ENCODE measurements at places on chromosomes 1 and 21. TPM values are rescaled to one million over a fixed set of nuclear protein-coding genes. Genes with fewer than 3 reads are reported as not detected.

Gene UBE2U
- not detected for total RNA-seq

Gene MRPL9
- 111 TPM for total RNA-seq

Gene LEMD1
- 0.78 TPM for total RNA-seq

Gene C1orf94
- not detected for total RNA-seq

Gene ARHGAP30
- total RNA-seq, result 281 TPM

Gene C1orf21
- total RNA-seq, result 5.1 TPM

Gene ENSA
- 208 TPM for total RNA-seq

Gene RNU1-2
- total RNA-seq, result 1,730 TPM

Gene SPRR2A
- not detected for total RNA-seq

Gene MAGOH
- 85.2 TPM for total RNA-seq

Gene AKNAD1
- total RNA-seq, result not detected

Gene TMEM51
- total RNA-seq, result 0.23 TPM

Gene PEX10
- total RNA-seq, result 10.3 TPM

Gene ATP1A4
- total RNA-seq, result not detected

Gene SLC30A10
- total RNA-seq, result not detected

Gene ARMH1
- total RNA-seq, result 80.0 TPM

Gene DMRTA2
- not detected for total RNA-seq

Gene MAN1C1
- 17.9 TPM for total RNA-seq

Gene C1orf116
- total RNA-seq, result not detected

Gene RAP1GAP
- total RNA-seq, result 0.13 TPM

Gene KCNH1
- total RNA-seq, result not detected

Gene BCL10
- 27.0 TPM for total RNA-seq

Gene DNAI4
- total RNA-seq, result 3.6 TPM

Gene CYP4A22
- not detected for total RNA-seq

Gene VASH2
- 0.16 TPM for total RNA-seq

Gene CGN
- total RNA-seq, result 0.34 TPM

Gene C1QC
- not detected for total RNA-seq

Gene CRB1
- total RNA-seq, result 0.08 TPM

Gene MEX3A
- 0.05 TPM for total RNA-seq

Gene HPCAL4
- total RNA-seq, result 0.55 TPM

Gene CCDC30
- total RNA-seq, result 2.2 TPM
